ENCODE measurements at places on chromosomes 1 and 21. TPM values are rescaled to one million over a fixed set of nuclear protein-coding genes. Genes with fewer than 3 reads are reported as not detected.

The OVAAL gene
- total RNA-seq: not detected

The JAM2 gene
- 2.1 TPM for total RNA-seq

The IFNLR1 gene
- total RNA-seq: 38.6 TPM

The FCRL5 gene
- total RNA-seq: 40.4 TPM

The PLEKHN1 gene
- total RNA-seq: 1.4 TPM

The ADGRL4 gene
- not detected for total RNA-seq

The SERTAD4 gene
- total RNA-seq: not detected

The ANXA9 gene
- not detected for total RNA-seq

The CD2 gene
- total RNA-seq: 0.35 TPM

The TDRD5 gene
- total RNA-seq: not detected

GRCh38 chr1:71473331-71473730 lies 392.5 kb upstream of the ZRANB2 start:
- H3K36me3 ChIP-seq: no peaks in the 10 kb centered on the region
- no peak overlapping the region for H3K27ac ChIP-seq
- no peaks in the 10 kb centered on the region for H3K4me1 ChIP-seq
- DNase-seq: no peak
- no peaks in the 10 kb centered on the region for H3K27me3 ChIP-seq

DNA sequence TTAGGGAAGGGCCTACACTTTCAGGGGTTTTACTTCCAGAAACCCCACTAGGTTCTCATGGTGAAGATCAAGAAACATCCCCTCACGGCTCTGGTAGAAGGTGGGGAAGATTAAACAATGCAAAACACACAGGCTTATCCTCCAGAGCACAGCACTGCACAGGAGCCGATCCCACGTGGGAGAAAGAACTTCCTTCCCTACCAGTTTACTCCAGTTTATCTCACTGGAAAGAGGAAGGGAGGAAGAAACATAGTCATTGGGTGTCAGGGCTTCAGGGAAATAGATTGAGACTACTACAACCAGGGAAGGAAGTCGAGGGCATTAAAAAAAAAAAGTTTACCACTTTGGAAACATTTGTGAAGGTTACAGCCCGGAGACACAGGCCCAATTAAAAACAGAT lies 164.4 kb downstream of the NTPCR start:
- no peak overlapping the region for H3K4me3 ChIP-seq
- H3K27ac ChIP-seq: no peak overlapping the region
- no peaks in the 10 kb centered on the region for H3K27me3 ChIP-seq
- DNase-seq: no peak
- H3K36me3 ChIP-seq: peaks cover 9% of the 10 kb centered on the region

DNA sequence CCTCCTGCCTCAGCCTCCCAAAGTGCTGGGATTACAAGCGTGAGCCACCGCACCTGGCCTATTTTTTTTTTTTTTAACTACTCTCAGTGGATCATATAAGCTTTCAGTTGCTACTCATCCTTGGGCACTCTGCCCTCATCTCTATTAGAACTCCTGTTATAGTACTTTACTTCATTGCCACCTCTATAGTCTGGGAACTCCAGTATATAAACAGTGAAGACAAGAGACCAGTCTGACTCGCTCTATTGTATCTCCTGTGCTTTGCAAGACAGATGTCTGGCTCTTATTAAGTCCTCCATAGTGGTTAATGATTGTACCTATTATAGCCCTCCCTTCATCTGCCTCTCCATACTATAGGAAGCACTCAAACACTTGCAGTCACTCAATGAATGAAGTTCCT lies 15.1 kb downstream of the KHDRBS1 start:
- H3K36me3 ChIP-seq: peaks cover 54% of the 10 kb centered on the region
- no peak overlapping the region for H3K4me3 ChIP-seq
- H3K27me3 ChIP-seq: no peaks in the 10 kb centered on the region
- H3K27ac ChIP-seq: no peak overlapping the region
- H3K4me1 ChIP-seq: peaks cover 31% of the 10 kb centered on the region
- no peak for DNase-seq

DNA sequence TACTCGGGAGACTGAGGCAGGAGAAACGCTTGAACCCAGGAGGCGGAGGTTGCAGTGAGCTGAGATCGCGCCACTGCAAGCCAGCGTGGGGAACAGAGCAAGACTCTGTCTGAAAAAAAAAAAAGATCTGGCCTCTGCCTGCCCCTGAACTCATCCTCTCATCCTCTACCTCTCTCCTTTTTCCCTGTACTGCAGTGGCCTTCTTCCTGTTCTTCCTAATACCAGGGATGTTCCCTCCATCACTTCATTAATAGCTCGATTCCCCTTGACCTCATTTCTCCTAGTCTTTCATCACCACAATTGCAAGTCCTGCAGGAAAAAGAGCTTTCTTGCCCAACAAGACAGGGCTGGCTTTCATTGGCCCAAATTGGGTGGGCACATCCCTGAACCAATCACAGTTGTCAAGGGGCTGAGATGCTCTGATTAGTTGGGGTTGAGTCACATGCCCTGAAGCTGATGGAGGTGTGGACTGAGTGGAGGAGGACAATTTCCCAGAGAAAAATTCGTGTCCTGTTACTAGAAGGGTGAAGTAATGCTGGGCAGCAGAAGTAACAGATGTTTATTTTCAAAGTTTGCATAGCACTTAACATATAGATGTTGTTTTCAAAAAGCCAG lies 86.8 kb upstream of the PUM1 start:
- peaks cover 2% of the 10 kb centered on the region for H3K36me3 ChIP-seq
- H3K27ac ChIP-seq: no peak overlapping the region
- peaks cover 11% of the 10 kb centered on the region for H3K4me1 ChIP-seq
- DNase-seq: no peak
- H3K4me3 ChIP-seq: no peak overlapping the region

DNA sequence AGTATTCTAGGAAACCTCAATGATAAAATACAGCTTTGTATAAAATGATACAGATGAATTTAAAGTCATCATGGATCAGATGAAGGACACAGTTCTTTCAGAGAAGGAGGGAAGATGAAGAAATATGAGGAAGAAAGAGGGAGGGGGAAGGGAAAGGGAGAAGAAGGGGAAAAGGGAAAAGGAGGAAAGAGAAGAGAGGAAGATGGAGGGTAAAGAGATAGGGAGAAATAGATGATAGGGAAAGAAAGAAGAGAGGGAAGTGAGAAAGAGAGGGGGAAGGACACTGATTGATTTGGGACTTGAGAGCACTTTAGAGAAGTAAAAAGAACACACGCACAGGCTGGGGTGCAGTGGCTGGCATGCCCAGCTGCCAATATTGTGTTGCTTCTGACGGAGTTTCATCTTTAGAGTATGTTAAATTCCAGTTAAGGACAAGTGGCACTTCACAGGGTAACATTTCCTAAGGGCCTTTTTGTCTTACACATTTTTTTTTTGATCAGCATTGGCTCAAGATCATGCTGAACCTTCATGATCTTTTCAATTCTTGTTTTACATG lies 235.9 kb upstream of the DMRTA2 start:
- no peak overlapping the region for H3K27ac ChIP-seq
- no peaks in the 10 kb centered on the region for H3K27me3 ChIP-seq
- no peak for DNase-seq
- no peak overlapping the region for H3K4me3 ChIP-seq

- H3K36me3 ChIP-seq: peaks cover 44% of the 10 kb centered on the region
- H3K27me3 ChIP-seq: no peaks in the 10 kb centered on the region
- peak overlapping the region; percentile 95 for H3K4me3 ChIP-seq
- peaks cover 24% of the 10 kb centered on the region for H3K4me1 ChIP-seq
These were observed 1.2 kb downstream of the PPP1R8 start for GRCh38 chr1:27831568-27832410.

DNA sequence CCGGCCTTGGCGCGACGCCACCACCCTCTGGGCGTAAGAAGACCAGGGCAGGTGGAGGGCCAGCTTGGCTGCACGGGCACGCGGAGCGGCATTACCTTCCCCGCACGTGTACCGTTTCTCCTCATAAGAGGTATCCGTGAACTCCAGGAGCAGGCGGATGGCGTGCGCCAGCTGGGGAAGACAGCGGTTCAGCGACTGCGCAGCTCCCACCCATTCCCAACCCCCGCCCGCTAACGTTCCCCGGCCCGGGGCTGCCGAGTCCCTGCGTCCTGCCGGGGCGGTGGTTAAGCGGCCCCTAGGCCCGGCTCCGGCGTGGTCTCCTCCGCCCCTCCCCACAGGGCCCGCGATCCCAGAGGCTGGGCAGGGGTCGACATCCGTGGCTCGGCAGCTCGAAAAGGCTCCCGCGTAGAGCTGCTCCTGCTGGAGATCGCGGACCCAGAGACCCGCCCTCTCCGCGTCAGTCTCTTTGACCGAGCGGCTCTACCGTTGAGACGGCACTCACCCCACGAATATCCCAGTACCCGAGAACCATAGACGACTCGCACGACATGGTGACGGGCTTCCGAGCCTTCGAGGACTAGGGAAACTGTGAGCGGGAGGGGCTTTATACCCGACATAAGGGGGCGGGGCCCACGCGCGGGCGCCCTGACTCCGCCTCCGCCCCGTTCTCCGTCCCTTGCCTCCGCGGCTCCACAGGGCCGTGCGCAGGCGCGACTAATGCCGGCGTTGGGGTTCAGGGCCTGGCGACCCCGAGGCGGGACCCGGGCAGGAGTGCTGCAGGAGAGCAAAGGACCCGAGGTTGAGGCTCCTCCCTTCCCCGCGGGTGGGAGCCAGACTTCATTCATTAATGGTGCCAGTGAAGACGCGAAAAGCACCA lies 862 bp downstream of the GSTM3 start:
- no peaks in the 10 kb centered on the region for H3K36me3 ChIP-seq
- H3K27ac ChIP-seq: no peak overlapping the region
- peaks cover 24% of the 10 kb centered on the region for H3K27me3 ChIP-seq
- peak; percentile 72 for DNase-seq

- no peak overlapping the region for H3K27ac ChIP-seq
- DNase-seq: no peak
- no peaks in the 10 kb centered on the region for H3K27me3 ChIP-seq
- H3K4me1 ChIP-seq: no peaks in the 10 kb centered on the region
- H3K36me3 ChIP-seq: no peaks in the 10 kb centered on the region
These were observed 167.6 kb downstream of the BRINP2 start for GRCh38 chr1:177338376-177338775.

- peaks cover 83% of the 10 kb centered on the region for H3K4me1 ChIP-seq
- no peak for DNase-seq
- H3K27ac ChIP-seq: peak overlapping the region; percentile 93
- no peaks in the 10 kb centered on the region for H3K27me3 ChIP-seq
These were observed 59.9 kb downstream of the TENT5C start for GRCh38 chr1:117665556-117666270.

GRCh38 chr1:119840745-119841144 lies 29.5 kb upstream of the REG4 start:
- H3K4me1 ChIP-seq: peaks cover 3% of the 10 kb centered on the region
- no peaks in the 10 kb centered on the region for H3K36me3 ChIP-seq
- no peak overlapping the region for H3K4me3 ChIP-seq
- H3K27me3 ChIP-seq: peaks cover 3% of the 10 kb centered on the region

- no peaks in the 10 kb centered on the region for H3K4me1 ChIP-seq
- H3K27me3 ChIP-seq: no peaks in the 10 kb centered on the region
- no peak overlapping the region for H3K4me3 ChIP-seq
- H3K27ac ChIP-seq: no peak overlapping the region
These were observed 11.3 kb downstream of the GNPAT start for GRCh38 chr1:231252336-231252735.

GRCh38 chr1:165717918-165718515 lies 19.7 kb upstream of the ALDH9A1 start:
- no peaks in the 10 kb centered on the region for H3K4me1 ChIP-seq
- no peak overlapping the region for H3K27ac ChIP-seq
- H3K4me3 ChIP-seq: no peak overlapping the region
- no peaks in the 10 kb centered on the region for H3K27me3 ChIP-seq

GRCh38 chr1:79660129-79660528 lies 653.6 kb upstream of the ADGRL4 start:
- no peak for DNase-seq
- H3K4me1 ChIP-seq: no peaks in the 10 kb centered on the region
- no peaks in the 10 kb centered on the region for H3K36me3 ChIP-seq
- H3K27ac ChIP-seq: no peak overlapping the region
- no peak overlapping the region for H3K4me3 ChIP-seq
- H3K27me3 ChIP-seq: no peaks in the 10 kb centered on the region

DNA sequence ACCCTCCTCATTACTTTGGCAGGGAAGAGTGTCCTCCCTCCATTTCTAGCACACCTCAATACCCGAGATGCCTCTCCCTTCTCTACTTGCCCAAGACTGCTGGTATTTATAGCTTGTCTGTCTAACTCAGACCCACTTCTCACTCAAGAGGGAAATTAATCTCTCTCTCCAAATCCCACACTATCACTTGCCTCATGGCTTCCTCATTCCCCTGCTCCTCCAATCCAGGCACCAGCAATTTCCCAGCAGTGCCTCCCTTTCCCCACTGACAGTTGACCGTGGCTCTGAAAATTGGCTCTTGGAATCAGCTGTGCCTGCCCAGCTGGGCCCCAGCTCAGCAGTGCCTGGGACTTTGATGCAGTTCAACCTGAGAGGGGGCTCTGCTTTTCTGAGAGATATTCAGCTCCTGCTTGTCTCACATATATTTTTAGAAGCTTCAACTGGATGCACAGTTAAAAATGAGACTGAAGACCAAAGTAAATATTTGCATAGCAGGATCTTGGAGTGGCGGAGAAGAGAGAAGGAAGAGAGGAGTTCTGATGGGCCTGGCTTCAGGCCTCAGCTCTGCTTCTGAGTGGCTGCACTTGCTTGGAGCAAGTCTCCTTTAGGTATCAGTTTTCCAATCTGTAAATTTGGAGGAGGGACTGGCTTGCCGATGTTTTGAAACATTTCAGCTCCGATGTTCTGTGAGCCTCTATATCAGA lies 81.1 kb upstream of the SPATA6 start:
- H3K27me3 ChIP-seq: no peaks in the 10 kb centered on the region
- no peak overlapping the region for H3K4me3 ChIP-seq
- H3K27ac ChIP-seq: no peak overlapping the region
- H3K4me1 ChIP-seq: no peaks in the 10 kb centered on the region
- no peaks in the 10 kb centered on the region for H3K36me3 ChIP-seq

- no peak for DNase-seq
- H3K4me1 ChIP-seq: no peaks in the 10 kb centered on the region
- H3K27ac ChIP-seq: no peak overlapping the region
These were observed 321.3 kb upstream of the USP24 start for GRCh38 chr1:55536545-55536865.

DNA sequence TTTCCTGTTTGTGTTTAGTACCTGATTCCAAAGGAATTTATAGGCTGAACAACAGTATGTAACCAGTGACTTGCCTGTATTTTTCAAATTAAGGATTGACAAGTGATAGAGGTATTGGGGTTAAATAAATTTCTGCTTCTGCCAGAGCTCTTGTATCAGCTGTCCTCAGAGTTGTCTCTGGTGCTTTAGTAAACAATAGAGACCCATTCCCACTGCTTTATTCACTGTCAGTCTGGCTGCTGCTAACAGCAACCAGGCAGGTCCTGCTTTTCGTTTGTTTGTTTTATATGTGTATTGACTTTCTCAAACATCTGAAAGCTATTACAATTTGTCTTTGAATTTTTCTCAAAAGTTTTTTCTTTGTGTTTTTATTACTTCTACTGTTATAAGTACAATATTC lies 76.1 kb downstream of the OLFM3 start:
- no peaks in the 10 kb centered on the region for H3K27me3 ChIP-seq
- H3K36me3 ChIP-seq: no peaks in the 10 kb centered on the region
- no peak overlapping the region for H3K4me3 ChIP-seq
- H3K4me1 ChIP-seq: no peaks in the 10 kb centered on the region
- no peak for DNase-seq

All from activated B cell treated with CpG ODN at 0.5 μM for 24 hours (primary cell).